ENCODE measurements at places on chromosomes 13 and 19.

GRCh38 chr13:95050800-95051615, 250.2 kb downstream of the ABCC4 start:
- no peak for DNase-seq

GRCh38 chr13:51191743-51192142, 30.5 kb upstream of the FAM124A start:
- DNase-seq: no peak

- no peak for DNase-seq
These were observed 12.0 kb downstream of the PIAS4 start for GRCh38 chr19:4019578-4019977.

GRCh38 chr19:8483165-8483564, 19.3 kb downstream of the PRAM1 start:
- no peak for DNase-seq

GRCh38 chr19:16790051-16790450, 39.1 kb upstream of the SIN3B start:
- DNase-seq: no peak

DNA sequence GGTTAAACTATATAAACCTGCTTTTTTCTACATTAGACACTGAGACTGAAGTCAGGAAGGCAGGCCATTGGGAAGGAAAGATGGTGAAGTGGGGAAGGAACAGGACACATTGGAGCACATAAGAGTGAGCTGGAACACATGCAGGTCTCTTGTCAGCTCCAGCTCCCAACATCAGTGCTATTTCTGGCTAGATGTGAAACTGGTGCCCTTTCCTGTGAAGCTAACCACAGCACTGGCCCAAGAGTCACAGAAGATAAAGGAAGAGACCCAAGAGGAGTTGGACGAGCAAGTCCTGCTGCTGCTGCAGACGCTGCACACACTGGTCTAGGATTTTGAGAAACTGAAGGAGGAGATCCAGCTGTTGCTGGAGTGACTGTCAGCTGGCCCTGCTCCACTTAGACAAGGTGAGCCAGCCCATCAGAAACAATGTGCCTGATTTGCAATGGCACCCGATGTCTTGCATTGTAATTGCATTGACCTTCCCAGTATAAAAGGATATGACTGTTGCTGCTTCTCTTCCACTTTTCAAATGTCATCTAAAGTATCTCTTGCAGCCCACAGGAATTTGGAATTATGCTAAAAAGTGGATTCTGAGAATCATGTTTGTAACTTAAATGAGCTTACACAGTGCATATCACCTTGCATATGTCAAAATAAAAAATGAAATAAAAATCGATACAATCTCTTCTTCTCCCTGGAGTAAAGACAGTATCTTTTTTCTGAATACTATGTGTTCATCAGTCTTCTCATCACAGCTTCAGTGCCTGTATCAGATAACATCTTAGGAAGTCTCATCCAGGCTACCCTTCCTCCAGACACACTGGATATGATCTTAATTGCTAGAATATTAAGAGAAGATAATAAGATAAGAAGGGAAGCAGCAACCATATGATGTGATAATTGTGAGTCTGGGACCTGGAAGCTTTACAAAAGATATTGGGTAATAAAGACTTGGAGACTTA, 230.7 kb upstream of the SPRY2 start:
- DNase-seq: no peak

GRCh38 chr19:19514215-19514657, 1.1 kb downstream of the TSSK6 start:
- DNase-seq: no peak

DNA sequence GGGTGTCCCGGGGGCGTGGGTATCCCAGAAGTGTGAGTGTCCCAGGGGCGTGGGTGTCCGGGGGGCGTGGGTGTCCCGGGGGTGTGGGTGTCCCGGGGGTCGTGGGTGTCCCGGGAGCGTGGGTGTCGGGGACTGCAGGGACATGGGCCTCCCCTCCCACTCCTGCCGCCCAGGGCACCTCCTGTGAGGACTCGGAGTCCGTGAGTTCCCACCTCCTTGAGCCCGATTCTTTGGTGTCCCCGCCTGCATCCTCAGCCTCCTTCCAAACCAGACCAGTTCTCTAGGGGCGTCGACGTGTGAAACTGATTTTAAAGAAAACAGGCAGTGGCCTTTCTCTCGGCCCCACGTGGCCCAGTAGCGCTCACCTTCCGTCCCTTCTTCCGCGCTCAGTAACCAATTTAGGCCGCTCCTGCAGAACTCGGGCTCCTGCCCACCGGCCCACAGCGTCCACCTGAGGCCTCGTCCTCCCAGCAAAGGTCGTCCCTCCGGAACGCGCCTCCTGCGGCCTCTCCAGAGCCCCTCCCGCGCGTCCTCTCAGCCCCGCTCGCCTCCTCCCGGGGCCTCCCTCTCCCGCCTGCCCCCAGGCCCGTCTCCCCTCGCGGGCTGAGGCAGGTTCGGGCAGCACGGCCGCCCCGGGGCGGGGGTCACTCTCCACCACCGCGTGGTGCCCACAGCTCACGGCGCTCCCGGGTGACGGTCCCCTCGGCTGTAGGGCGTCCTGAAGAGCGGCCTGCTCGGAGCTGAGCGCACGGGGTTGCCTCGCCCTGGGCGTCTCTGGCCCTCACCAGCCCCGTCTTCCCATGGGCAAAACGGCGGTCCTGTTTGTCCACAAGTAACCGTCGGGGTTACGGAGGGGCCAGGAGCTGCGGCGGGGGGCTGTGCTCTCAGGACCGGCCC, 3.8 kb downstream of the F7 start:
- no peak for DNase-seq

- no peak for DNase-seq
These were observed at the start of gene URAD for GRCh38 chr13:27988520-27988919. Gene URAD (minus strand): TSS chr13:27988693. CDS start chr13:27988637, 56 bp downstream.

- DNase-seq: no peak
These were observed 128.2 kb upstream of the ARGLU1 start for GRCh38 chr13:106696140-106696539.

DNA sequence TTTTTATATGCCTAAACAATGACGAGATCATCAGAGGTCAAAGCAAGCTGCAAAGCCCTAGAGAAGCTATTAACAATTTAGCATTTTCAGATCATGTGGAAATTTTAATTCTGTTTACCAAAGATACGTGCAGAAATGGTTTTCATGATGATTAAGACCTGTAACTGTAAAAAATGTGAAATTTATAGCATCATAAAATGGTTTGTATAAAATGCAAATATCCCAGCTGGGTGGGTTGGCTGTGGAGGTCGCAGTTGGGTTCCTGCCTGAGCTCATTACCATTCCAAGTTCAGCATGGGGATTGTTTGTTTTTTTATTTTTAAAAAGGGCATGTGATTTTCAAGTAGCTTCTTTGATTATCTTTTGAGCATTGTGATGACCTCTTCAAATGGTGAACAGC, 47.9 kb upstream of the SIAH3 start:
- no peak for DNase-seq

DNA sequence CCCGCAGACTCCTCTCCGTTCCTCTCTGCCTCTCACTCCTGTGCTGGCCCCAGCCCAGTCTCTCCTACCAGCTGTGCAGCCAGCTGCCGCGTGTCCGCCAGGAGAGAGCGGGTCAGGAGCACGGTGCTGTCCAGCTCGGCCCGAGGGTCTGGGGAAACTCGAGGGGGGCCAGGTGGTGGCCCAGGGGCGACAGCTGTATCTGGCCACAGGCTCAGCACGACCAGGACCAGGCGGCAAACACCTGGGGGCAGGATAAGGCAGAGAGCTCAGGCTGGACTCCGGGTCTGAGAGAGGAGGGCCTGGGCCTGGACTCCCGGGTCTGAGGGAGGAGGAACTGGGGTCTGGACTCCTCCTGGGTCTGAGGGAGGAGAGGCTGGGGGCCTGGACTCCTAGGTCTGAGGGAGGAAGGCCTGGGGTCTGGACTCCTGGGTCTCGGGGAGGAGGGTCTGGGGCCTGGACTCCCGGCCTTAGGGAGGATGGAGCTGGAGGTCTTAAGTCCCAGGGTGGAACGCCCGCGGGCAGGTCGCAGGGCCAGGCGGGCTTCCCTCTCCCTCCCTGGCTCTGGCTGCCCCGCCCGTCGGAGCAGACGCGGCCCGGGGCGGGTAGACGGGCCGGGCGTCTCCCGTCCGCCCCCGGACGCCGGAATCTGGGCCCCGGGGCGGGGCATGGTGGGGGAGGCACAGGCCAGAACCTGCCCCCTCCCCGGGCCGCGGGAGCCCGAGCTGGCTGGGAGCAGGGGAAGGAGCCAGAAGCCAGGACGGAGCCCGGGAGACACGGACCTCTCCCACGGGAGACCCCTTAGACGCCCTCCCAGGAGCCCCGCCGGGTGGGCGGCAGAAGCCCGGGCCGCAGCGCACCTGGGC, 1.3 kb downstream of the IL11 start:
- no peak for DNase-seq

- no peak for DNase-seq
These were observed 101.4 kb downstream of the RNF17 start for GRCh38 chr13:24865163-24865953.

GRCh38 chr19:41457241-41457640, 14.3 kb downstream of the ERICH4 start:
- DNase-seq: no peak

GRCh38 chr13:42494157-42494556, 79.8 kb upstream of the TNFSF11 start:
- no peak for DNase-seq

DNA sequence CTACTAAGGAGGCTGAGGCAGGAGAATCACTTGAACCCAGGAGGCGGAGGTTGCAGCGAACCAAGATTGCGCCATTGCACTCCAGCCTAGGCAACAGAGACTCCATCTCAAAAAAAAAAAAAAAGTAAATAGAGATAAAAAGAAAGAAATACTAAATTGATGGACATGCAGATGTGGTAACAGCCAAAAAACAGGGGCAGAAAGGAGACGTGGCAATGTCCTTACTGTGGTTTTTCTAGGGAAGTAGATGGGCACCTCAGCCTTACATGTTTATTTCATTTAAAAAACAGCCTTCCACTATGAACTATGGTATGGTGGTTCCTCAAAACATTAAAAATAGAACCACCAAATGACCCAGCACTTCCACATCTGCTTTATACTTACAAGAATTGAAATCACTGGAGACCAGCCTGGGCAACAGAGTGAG, 6.5 kb upstream of the EIF3G start:
- no peak for DNase-seq

DNA sequence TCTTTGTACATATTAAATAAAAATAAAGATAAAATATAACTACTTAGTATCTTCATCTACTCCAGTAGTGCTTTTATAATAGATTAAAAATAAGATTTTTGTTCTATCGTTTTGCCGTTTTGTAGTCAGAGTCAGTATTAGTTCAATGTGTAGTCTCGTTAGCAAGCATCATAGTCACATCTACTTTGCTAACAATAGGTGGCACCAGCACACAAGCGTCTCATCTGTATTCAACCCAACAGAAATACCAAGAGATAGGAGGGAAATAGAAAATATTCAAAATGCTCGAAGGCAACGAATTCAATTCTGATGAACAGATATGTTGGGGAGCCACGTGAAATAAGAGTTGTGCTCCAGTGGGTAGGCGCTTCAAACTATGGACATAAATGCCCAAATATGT, 21.4 kb upstream of the MICU2 start:
- DNase-seq: no peak

DNA sequence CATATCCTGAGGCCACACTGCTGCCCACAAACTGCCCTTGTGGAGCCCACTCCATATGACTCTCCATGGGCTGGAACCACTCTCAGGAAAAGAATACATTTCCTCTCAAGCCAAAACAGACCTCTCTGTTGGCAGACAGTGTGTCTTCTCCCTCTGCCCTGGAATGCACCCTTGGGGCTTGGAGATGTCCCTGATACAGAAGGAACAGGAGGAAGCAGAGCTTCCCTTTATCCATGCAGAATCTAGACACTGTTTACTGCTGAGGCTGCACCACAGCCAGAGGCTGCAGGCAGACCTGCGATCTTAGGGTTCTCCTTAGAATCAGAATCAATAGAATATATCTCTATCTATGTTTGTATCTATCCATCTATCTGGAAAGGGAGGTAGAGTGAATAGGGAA, 26.8 kb upstream of the CYP4F8 start:
- DNase-seq: no peak

- DNase-seq: no peak
These were observed 141.2 kb downstream of the LHFPL6 start for GRCh38 chr13:39461685-39462266.

DNA sequence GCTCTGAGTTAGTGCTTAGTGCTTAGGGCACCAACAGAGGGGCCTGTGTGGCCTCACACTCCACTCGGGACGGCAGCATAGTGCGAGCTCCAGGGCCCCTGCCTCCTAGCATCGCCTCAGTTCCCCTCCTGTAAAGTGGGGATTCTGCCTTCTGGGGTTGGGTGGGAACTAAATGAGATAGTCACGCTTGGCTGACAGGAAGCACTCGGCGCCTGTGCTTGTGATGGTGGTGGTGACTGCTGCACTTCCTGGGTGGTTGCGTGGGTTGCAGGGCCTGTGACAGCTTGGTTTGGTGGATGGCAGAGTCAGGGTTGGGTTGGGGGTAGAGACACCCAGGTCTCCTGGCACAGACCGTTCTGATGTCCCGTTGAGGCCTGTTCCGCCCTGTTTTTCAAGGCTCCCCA, 7.7 kb downstream of the PLEKHF1 start:
- DNase-seq: peak; percentile 69

All from stimulated activated CD8-positive, alpha-beta memory T cell treated with anti-CD3 and anti-CD28 coated beads, Interleukin-2, amount 100 ng/mL, for 1 hour (primary cell).